Tibial nerve (tissue), 4 donors: ENCODE measurements at places on chromosomes 6 and 20. TPM values are rescaled to one million over a fixed set of nuclear protein-coding genes. Genes with fewer than 3 reads are reported as not detected.

The CDH26 gene
- total RNA-seq = 4.8 TPM

The DEFB132 gene
- total RNA-seq = not detected

The ETV7 gene
- 9.2 TPM for total RNA-seq

GRCh38 chr20:33490023-33490933, at the start of gene CBFA2T2:
Gene CBFA2T2 (plus strand): TSS chr20:33490096. CDS start chr20:33490268, 172 bp downstream.
- DNase-seq = peak; percentile 33

DNA sequence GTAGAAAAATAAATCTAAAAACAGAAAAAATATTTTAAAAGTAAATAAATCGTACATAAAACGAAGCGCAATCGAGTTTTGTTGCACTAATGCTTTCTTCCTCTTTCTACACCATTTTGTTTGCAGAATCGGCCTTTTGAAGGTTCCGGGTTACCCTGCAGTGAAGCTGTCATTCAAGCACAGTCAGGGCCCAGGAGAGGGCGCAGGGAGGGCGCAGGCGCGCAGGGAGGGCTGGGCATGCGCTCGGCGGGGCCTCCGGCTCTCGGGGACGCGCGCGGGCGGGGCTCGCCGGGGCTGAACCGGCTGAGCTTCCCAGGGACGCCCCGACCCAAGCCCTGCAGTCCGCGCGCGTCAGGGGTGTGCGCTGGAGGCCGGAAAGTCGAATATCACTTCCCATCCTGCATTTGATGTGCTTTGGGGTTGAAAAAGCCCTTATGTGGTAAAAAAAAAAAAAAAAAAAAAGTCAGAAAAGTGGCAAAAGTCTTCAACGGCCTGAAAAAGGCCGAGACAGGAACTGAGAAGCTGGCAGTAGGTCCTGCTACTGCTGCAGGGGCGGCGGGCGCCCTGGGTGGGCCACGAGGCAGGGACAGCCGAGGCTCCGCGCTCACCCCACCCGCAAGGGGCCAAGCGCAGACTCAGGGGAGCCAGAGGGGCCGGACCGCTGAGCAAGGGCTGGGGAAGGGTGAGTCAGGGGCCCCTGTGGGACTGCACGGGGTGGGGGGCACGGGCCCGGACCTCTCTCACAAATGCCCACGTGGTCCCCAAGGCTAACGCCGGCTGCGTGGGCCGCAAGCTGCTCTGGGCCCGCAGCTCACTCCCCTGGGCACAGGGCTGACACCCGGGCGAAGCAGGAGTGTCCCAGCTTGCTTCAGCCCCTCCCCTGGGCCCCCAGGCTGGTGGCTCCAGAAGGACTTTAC, 40.5 kb downstream of the THBS2 start:
- peak; percentile 78 for DNase-seq

GRCh38 chr6:137875606-137876005, 8.5 kb downstream of the TNFAIP3 start:
- DNase-seq = no peak

The PHF1 gene
- 101 TPM for total RNA-seq

DNA sequence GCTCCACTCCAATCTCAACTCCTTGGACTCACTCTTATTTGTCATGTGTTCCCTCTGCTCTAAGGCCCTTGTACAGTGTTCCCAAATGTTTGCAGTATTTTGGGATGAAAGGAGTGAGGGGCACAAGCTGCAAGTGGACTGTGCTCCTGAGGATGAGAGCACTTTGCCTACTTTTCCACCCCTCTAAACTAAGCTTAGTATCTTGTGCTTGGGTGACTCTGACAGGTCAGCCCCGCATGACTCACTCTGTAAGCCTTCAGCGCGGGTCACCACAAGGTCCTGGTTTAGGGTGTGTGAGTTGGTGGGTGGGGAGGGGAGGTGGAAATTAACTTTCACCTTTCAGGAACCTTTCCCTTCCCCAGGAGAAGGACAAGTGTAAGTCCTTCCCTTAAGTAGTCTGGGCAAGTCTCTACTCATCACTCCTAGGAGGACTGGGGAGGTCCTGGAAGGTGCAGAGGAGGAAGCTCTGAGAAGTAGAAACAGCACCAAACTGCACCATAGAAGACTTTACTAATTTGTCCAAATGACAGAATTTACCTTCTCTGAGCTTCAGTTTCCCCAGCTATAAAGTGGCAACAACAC, 68.8 kb upstream of the EPB41L1 start:
- no peak for DNase-seq

- DNase-seq = peak; percentile 62
Measured at GRCh38 chr6:39309942-39310531, 4.2 kb downstream of the KCNK17 start.

DNA sequence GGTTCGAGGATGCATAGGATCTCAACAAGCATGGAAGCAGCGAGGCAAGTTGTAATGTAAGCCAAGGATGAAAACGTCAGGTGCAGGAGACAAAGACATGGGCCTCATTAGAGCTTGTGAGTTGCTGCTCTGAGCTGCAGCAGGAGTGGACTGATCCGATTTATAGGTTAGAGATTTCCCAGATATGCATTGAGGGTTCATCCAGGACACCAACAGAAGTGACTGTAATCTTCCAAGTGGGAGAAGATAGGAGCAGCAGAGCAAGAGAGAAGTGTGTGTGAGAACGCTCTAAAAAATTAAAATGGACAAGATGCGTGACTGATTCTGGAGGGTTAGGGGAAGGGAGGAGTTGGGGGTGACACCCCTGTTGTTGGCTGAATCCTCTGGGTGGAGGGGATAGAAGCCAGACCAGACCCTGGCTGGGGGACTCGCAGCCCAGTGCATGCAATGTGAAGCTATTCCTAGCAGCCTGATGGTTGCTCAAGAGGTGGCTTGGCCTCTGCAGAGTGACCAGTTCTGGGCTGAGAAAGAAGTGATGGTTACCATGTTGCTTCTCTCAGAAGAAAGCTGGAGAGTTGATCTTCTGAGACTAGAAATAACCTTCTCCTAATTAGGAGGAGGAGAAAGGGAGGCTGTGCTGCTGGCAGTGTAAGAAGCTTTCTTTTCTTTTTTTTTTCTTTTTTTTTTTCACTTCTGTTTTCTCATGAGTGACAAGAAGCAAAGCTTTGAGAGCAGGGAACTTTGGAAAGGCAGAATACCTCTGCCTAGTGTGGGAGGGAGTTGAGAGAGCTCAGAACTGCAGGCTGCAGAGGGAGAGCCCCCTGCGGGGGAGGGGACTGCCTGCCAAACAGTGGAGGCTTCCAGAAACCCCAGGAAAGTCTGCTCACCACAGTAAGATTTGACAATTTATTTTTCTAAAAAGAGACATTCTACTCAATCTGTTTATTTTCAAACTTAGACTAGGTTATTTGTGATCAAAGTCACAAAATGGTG, 116.9 kb downstream of the SLX4IP start:
- no peak for DNase-seq

The CSE1L gene
- total RNA-seq = 35.6 TPM

- DNase-seq = no peak
Measured at GRCh38 chr6:135170849-135171248, 10.3 kb upstream of the MYB start.

DNA sequence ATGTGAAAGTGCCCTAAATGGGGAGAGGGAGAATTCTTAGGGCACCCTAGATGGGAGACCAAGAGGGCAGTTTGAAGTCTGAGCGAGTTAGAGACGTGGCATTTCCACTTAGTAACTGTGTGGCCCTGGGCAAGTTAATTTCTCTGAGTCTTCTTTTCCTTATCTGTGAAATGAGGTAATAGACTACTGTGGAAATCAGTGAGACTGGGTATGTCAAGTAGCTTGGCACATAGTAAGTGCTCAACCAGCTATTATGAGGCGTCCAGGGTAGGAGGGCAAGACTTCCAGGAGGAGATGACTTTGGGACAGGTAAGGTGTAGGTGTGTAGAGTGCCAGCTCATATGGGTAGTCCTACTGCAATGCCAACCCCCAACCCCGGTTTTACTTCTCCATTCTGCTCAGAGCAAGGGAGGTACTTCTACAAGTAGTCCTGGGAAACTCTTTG, 770 bp downstream of the KIF3B start:
- no peak for DNase-seq
